ENCODE measurements at places on chromosomes 2 and 18.

DNA sequence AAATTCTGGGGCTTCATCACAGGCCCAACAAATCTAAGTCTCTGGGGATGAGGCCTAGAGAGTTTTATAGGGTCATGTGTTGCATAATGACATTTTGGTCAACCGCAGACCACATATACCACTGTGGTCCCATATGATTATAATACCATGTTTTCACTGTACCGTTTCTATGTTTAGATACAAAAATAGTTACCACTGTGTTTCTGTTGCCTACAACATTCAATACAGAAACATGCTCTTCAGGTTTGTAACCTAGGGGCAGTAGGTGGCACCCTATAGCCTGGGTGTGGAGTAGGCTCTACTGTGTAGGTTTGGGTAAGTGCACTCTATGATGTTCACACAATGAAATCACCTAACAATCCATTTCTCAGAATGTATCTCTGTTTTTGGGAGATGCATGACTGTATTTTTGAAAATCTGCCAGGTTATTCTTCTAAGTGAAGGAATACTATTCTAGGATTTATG lies 485.2 kb downstream of the PTPRM start:
- peak; percentile 31 for DNase-seq

GRCh38 chr2:28631514-28632206 lies 120.0 kb upstream of the PPP1CB start:
- DNase-seq: no peak

- no peak for DNase-seq
Observed at GRCh38 chr18:77110936-77111335, 21.6 kb downstream of the MBP start.

DNA sequence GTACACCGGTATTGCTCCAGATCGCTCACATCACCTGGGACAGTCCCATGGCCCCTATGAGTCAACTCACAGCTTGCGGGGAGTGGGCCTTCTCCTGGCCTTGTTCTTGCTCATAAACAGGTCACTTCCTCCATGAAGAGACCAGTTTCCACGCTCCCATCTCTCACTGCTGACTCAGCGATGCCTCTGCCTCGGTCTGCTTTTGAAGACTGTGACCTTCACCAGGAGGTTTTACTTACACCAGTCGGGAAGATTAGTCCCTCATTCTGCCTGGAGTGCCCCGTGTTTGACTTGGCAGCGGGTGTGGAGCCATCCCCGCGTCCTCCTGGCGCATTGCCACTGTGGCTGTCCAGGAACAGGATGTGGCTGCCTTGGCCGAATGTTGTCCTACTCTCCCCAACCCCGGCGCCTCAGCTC lies 159.8 kb downstream of the RHBDD1 start:
- no peak for DNase-seq

DNA sequence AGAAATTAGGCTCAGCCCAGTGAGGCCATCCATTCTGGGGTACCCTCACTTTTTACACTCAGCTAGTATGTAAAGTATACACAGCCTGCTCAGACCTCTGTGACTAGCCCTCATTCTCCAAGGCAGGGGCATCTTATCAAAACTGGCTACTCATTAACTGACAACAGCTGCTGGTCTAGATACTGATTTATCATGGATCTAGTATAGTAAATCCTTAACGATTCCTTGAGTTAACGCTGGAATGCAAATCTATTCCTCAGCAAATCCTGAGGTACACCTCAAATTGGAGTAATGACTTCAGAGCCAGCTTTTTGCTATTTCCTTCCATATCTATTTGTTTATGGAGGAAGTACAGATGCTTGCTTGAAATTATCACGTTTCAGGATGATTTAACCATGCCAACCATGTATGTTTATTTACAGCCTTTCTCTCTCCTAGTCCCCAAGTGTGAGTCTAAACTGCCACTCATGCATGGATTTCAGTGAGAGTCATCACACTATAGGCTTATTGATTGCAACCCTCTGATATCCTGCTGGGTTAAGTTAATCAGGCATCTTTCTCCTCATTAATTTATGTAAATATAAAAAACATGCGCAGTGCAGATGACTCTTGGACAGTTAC lies 70.2 kb upstream of the DOK6 start:
- DNase-seq: no peak

- DNase-seq: no peak
Observed at GRCh38 chr18:25175558-25176517, 176.1 kb downstream of the ZNF521 start.

DNA sequence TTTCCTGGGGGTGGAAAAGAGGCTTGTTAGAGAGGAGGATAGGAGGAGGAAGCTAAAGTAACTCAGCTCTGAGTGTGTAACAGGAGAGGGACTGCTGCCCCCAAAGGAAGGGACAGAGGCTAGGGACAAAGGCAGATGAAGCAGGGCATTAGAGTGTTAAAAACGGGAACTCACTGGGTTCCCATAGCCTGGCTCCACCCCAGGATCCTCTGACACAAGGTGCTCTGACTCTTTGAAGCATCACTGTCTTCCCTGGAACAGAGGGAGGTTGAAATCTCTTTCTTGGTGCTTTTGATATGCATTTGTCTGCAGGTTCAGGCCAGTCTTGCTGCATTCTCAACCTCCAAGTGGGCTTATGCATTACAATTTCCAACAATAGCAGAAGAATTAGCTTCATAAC lies 22.9 kb downstream of the IL36A start:
- DNase-seq: no peak

GRCh38 chr18:51721388-51721787 lies 523.9 kb upstream of the MEX3C start:
- no peak for DNase-seq

- DNase-seq: peak; percentile 62
Observed at GRCh38 chr2:37833423-37833822, 91.7 kb upstream of the RMDN2 start.

GRCh38 chr2:217158928-217159327 lies 299.1 kb upstream of the TNP1 start:
- DNase-seq: no peak

DNA sequence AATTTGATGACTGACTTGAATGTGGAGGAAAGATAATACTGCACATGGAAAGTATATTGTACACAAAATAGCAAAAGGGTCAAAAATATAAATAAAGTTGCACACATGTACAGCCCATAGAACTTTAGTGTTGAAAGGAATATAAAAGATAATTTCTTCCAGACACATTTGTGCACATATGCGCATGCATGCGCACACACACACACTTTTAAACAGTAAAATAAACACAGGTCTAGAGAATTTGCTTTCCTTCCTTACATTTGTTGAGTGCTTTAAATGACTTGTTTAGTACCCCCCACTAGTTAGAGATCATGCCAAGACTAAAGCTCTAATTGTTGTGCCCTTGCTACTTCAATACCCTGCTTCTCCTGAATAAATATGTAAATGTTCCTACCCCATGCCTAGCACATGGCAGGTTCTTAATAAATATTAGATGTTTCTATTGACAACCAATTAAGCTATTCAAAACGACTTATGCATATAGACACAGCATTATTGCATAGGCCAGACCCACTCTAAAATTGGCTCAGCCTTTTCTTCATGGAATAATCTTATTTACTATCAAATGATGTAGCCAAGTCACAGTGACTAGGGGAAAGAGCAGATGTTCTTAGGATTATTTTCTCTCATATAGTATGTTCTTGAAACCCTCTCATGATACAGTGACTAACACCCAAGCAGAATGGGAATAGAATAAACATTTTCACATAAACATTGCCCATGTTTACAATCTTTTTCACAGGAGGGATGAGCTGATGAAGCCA lies 165.5 kb upstream of the ACVR2A start:
- no peak for DNase-seq

GRCh38 chr2:95278051-95278471 lies 3.8 kb downstream of the PROM2 start:
- DNase-seq: no peak

GRCh38 chr2:202032846-202033316 lies 774 bp upstream of the FZD7 start:
- peak; percentile 29 for DNase-seq

DNA sequence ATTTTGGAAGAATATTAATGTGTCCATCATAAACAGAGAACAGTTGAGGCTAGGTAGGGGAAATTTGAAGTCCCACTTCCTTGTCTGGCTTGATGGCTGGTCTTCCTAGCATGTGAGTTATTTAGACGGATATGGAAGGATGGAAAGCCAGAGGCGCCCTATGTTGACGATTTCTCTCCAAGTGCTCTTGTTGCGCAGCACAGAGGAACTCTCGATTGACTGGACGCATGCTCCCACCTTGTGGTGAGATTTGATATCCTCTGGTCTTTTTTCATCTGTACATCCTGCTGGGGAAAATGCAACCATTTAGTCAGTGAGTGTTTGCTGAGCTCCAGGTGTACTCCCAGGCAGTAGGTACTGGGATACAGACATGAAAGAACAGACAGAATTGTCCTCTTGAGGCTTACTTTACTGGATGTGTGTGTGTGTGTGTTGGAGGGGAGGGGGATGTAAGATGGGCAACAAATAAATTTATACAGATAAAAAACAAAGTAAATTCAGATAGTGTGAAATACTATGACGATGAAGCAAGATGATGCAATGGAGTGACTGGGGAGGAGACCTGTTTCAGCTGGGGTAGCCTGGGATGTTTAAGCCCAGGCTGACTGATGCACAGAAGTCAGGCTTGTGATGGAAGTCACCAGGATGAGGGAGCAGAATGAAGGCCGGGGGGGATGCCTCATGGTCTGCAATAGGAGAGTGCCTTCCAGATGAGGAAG lies 137.2 kb downstream of the TRIM43 start:
- peak; percentile 34 for DNase-seq

GRCh38 chr2:142878031-142878678 lies 691 bp downstream of the KYNU start:
- DNase-seq: no peak
